NB4 (cell line): ENCODE measurements at places on chromosomes 2 and 18.

GRCh38 chr2:28855977-28856376 lies 14.1 kb downstream of the TRMT61B start:
- no peak for DNase-seq

DNA sequence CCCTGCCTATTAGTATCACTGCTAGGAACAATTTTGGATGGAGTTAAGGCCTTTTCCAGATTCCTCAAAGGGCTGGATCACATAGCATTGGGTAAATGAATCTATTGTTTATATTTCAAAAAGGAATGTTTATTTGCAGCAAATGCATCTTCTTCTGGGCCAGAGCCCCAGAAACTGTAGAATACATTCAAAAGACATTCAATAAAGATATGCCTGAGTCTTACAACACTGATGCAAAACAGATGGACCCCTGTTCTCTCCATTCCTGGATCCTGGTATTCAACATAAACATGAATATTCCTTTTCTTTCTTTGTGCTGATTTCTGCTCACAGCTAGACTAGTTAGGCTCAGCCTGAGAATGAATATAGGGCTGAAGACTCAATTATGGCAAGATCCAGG lies 227.2 kb upstream of the KLHL29 start:
- no peak for DNase-seq

- no peak for DNase-seq
Observed at GRCh38 chr18:35311496-35311895, 21.5 kb upstream of the ZSCAN30 start.

DNA sequence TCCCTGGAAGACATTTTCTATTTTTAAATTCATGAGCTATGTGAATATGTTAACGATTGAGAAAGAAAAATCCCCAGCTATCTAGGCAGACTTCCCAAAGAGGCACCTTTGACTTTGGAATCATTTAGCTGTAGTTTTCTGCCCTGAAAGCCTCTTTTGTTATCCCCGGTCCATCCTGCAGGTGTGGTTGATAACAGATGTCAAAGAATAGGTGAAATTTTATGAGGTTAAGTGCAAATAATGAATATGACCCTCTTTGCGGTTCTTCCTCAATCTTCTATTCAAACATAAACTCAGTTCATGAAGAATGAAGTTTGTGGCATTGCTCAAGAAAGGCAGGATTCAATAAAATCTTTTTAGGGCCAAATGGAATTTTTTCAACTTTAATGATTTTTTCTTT lies 51.6 kb upstream of the ATP8B1 start:
- no peak for DNase-seq

DNA sequence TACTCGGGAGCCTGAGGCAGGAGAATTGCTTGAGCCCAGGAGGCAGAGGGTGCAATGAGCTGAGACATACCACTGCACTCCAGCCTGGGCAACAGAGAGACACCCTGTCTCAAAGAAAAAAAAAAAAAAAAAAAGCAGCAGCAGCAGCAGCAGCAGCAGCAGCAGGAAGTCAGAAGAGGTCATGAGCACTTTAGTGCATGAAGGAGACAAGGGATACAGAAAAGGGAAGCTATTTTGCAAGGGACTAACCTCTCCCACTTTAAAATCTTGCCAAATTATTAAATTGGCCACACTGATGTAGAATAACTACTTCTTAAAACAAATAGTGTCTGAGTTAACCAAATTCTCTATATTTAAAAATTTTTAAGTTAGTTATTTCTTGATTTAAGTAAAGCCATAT lies 113.4 kb upstream of the PDE1A start:
- peak; percentile 20 for DNase-seq

- DNase-seq, result no peak
Observed at GRCh38 chr2:165927353-165927752, 26.2 kb downstream of the TTC21B start.

- DNase-seq, result no peak
Observed at GRCh38 chr18:45111502-45111848, 430.8 kb downstream of the SETBP1 start.

DNA sequence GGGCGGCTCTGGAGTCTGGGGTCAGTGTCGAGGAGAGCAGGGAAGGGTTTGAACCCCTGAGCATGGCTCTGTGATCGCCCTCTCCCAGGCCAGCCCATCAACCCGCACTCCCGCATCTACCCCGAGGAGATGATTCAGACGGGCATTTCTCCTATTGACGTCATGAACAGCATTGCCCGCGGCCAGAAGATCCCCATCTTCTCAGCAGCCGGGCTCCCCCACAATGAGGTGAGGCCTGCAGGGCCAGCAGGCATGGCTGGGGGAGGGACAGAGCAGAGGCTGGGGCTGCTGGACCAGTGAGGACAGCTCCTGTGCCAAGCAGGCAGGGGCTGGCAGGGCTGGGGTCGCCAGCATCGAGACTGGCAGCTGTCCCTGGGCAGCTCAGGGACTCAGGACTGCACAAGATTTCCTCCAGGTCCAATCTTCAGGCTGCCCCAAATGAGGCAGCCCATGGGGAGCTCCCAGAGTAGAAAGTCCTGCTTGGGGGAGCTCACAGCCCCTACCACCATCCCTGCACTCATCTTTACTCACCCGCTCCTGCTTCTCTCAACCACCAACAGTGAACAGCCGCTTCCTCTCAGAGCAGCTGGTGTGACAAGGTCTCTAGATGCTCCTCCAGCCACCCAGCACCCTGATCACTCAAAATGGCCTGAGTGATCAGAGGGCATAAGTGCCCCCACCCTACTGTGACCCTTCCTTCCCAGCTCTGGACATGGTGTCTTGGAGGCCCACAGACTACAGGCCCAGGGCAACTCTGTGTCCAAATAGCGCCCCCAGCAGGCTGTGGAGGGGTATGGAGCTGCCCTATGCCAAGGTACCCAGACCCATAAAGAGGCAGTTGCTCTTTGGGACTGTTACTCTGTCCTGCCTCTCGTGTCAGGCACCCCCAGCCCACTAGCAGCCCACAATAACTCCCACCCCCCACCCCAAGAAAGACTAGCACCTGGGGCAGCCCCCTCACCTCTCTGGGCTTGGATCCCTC lies 18.3 kb upstream of the ANKRD53 start:
- no peak for DNase-seq

DNA sequence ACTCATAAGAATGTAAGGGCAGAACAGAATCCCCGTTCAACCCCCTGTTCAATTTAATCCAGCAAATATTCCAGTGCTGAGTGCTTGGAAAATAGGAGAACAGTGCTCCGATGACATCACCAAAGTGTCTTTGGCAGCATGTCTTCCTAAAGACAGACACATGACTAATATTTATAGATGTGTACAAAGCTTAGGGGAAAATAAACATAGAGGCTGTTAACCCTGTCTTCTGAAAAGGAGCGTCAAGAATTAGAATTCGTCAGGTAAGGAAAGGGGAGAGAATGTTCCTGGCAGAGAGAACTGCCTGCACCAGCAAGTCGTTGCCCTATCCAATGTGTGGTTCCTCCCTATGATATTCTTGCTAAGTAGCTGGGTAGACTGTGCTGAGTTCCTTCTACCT lies 72.7 kb downstream of the PLB1 start:
- DNase-seq, result no peak
